CD4-positive, alpha-beta T cell treated with Interleukin-12 subunit alpha and Interleukin-12 subunit beta, for 1 hour (primary cell): ENCODE measurements at places on chromosomes 11 and 22.

GRCh38 chr22:31857247-31857646 lies 87.1 kb upstream of the YWHAH start:
- no peak for DNase-seq

GRCh38 chr11:16925561-16926065 lies 88.6 kb downstream of the PLEKHA7 start:
- no peak for DNase-seq

DNA sequence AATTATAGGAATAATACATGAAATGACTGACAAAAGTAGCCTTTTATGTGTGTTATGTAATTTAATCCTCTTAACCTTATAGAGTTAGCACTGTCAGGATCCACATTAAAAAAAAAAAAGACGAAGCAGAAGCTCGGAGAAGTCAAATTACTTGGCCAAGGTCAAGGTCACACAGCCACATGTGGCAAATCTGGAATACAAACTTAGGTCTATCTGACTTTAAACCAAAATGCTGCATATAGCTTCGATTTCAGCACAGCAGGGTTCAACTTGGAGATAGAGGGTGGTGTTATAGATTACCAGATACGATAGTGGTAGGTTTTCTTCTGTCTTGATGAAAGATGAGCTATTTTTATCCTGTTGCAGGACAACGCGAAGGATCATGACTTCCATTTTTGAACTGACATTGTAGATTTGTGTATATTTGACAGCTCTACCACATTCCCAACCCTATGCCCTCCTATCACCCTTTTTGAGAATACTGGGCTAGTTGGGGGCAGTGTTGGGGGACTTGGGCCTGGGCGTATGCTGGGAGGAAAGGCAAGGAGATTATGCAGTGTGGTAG lies 11.6 kb upstream of the EHF start:
- no peak for DNase-seq

GRCh38 chr11:61082062-61082870 lies 20.0 kb upstream of the CD5 start:
- no peak for DNase-seq

GRCh38 chr11:44811841-44812448 lies 85.2 kb downstream of the TSPAN18 start:
- DNase-seq = no peak

GRCh38 chr11:72947229-72947628 lies 133.0 kb downstream of the ATG16L2 start:
- DNase-seq = no peak

DNA sequence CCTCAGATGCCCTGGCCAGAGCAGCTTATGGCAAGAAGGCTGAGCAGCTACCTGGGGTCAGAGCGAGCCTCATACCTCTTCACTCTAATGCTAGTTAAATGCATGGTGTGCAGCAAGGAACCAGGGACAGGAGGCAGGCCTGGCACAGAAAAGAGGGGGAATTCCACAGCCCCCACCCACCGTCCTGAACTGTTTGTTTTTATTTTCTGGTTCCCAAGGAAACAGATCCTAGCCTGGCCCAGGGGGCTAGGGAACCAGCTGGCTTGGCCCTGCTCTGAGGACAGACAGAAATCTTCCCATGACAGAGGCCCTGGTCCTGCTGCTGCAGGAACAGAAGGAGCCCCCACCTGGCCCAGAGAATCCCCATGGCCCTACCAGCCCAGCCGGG lies 40.4 kb downstream of the SLCO2B1 start:
- no peak for DNase-seq

GRCh38 chr11:29328961-29329441 lies 687.8 kb downstream of the KCNA4 start:
- DNase-seq = no peak
